Heart left ventricle (tissue), 16 donors: ENCODE measurements at places on chromosomes 1 and 21. TPM values are rescaled to one million over a fixed set of nuclear protein-coding genes. Genes with fewer than 3 reads are reported as not detected.

- DNase-seq = peak; percentile 49
Observed at GRCh38 chr1:161486806-161487741, 18.2 kb upstream of the FCGR2A start.

DNA sequence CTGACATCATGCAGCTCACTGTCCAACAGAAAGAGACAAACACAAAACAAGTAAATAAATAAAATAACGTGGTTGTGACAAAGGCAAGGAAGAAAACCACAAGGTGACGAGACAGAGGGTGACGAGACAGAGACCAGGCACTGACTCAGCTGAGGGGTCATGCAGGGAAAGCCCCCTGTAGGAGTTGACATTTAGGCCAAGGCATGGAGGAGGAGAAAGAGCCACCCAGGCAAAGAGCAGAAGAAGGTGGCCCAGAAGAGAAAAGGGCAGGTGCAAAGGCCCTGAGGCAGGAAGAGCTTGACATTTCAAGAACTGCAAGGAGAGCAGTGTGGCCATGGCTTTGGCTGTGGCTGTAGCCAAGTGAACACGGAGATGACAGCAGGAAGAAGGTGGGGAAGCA lies 65.1 kb upstream of the ID3 start:
- no peak for DNase-seq

- DNase-seq = no peak
Observed at GRCh38 chr1:94559921-94560320, 18.4 kb upstream of the F3 start.

LRRC3 gene
- total RNA-seq = 1.9 TPM

- no peak for DNase-seq
Observed at GRCh38 chr1:6953907-6954364, 168.7 kb downstream of the CAMTA1 start.

GRCh38 chr1:36764798-36765197 lies 269.5 kb downstream of the GRIK3 start:
- no peak for DNase-seq

PTAFR gene
- total RNA-seq = 1.5 TPM

DNA sequence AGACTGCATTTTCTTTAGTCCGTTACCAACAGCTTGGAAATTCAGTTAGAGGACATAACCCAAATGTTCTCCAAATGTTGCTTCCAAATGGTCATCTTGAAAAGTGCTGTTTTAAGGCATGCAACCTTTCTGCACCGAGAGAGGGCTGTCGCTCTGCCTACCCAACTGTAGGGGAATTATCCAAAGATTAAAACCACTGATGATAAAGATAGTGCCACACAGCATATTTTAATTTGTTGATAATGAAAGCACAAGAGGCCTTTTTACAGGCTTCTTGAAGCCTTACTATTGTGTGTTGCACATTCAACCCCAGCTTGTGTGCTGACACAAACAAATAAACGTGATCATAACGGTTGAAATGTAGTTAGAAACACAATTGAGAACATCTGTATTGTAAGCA lies 121.5 kb downstream of the LMO4 start:
- DNase-seq = no peak

ZYG11B gene
- total RNA-seq = 62.0 TPM
